Hair follicle dermal papilla cell (primary cell): ENCODE measurements at places on chromosomes 3 and 15. TPM values are rescaled to one million over a fixed set of nuclear protein-coding genes. Genes with fewer than 3 reads are reported as not detected.

The ESYT3 gene
- total RNA-seq = 0.49 and 0.97 TPM in 2 replicates

The FRMD5 gene
- 0.16 and 1.3 TPM in 2 replicates for total RNA-seq

The PAK6 gene
- total RNA-seq = 0.12 and 0.32 TPM in 2 replicates

The CD200 gene
- total RNA-seq = 0.12 TPM in 1 of 2 replicates, not detected in the other

The ZCWPW2 gene
- total RNA-seq = 0.65 and 0.85 TPM in 2 replicates

The SEMA3G gene
- 0.85 and 0.97 TPM in 2 replicates for total RNA-seq

The CFAP91 gene
- 0.32 and 0.73 TPM in 2 replicates for total RNA-seq

The THPO gene
- total RNA-seq = 0.12 TPM in 1 of 2 replicates, not detected in the other

The SMCO1 gene
- 0.16 TPM in 1 of 2 replicates, not detected in the other for total RNA-seq

The PLCH1 gene
- 0.32 TPM in 1 of 2 replicates, not detected in the other for total RNA-seq

The POLG gene
- total RNA-seq = 64.8 and 110 TPM in 2 replicates

The CSPG5 gene
- 0.16 and 0.24 TPM in 2 replicates for total RNA-seq
